ENCODE measurements at places on chromosomes 1 and 21.

GRCh38 chr1:186623551-186623950, 56.7 kb downstream of the PTGS2 start:
- DNase-seq = no peak

GRCh38 chr1:62012836-62013235, 181.8 kb upstream of the L1TD1 start:
- no peak for DNase-seq

DNA sequence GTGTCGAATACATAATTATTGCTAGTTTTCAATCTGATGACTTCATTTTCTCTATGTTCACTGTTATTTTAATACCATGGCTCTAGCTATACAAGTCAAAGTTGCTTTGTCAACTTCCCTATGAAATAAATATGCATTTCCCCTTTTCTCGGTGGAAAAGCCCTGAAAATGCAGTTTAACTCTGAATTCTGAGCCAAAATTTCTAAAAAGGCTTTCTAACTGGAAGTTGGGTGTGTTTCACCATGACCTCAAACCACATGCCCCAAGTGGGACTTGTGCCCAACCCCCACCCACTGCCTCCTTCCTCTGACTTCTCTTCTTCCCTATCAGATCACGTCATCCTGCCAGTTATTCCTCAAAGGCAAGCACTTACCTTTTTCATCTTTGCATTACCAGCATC, 8.9 kb downstream of the MKNK1 start:
- no peak for DNase-seq

GRCh38 chr1:18299441-18300338, 181.0 kb upstream of the KLHDC7A start:
- DNase-seq = no peak

DNA sequence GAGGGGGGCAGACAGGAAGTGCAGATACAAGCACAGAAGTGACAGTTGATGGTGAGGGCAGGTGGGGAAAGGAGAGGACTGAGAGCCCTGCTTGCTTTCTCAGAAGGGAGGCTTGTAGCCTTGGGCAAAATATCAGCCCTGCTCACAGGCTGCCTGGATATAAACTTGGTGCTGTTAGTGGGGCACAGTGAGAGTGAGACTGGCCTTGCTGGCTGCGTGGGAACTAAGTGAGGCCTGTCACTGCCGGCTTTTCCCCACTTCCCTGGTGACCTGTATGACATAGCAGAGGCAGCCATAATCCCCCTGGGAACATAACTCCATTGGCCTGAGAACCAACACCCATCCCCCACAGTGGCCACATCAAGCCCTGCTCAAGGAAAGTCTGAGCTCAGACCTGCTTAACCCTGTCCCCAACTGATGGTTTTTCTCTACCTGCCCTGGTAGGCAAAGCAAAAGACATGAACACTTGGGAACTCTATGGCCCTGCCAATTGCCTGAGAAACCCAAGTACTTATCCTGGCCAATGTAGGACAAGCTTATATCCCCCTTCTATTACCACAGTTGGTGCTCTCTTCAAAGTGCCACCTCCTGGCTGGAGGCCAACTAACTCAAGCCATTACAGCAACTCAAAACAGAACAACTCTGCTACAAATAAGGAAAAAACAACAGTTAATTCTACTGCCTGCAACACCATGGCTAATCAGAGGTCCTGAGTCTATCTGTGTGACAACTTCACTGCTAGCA, 472.7 kb downstream of the PLPP3 start:
- DNase-seq = no peak

DNA sequence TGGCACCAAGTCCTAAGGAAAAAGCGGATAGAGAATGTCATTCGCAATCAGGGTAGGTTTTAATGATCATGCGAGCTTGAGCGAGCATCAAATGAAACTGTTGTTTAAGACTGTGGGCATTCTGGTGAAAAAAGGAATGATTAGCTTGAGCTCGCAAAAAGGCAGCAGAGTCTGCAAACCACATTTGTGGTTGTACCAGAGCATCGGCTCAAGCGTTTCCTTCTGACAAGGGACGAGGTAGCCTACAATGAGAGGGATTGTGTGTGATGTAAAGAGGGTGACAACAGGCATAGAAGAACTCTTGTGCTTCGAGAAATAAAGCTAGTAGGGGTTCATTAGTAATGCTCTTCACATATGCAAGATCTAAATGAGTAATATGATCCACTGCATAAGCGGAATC, 11.1 kb upstream of the CD48 start:
- DNase-seq = no peak
